ENCODE measurements at places on chromosomes 7 and 10. TPM values are rescaled to one million over a fixed set of nuclear protein-coding genes. Genes with fewer than 3 reads are reported as not detected.

- DNase-seq: no peak
Observed at GRCh38 chr10:35050568-35050967, 39.6 kb downstream of the CUL2 start.

- DNase-seq: no peak
Observed at GRCh38 chr10:20955355-20955893, 58.3 kb upstream of the NEBL start.

- DNase-seq: no peak
Observed at GRCh38 chr10:36711361-36711760, 414.0 kb upstream of the ANKRD30A start.

GRCh38 chr7:105766421-105767073 lies 109.9 kb downstream of the ATXN7L1 start:
- peak; percentile 38 for DNase-seq

- DNase-seq: no peak
Observed at GRCh38 chr10:47060993-47061500, 149.8 kb downstream of the PTPN20 start.

GRCh38 chr10:114045136-114046086 lies 1.7 kb downstream of the ADRB1 start:
- DNase-seq: no peak

DNA sequence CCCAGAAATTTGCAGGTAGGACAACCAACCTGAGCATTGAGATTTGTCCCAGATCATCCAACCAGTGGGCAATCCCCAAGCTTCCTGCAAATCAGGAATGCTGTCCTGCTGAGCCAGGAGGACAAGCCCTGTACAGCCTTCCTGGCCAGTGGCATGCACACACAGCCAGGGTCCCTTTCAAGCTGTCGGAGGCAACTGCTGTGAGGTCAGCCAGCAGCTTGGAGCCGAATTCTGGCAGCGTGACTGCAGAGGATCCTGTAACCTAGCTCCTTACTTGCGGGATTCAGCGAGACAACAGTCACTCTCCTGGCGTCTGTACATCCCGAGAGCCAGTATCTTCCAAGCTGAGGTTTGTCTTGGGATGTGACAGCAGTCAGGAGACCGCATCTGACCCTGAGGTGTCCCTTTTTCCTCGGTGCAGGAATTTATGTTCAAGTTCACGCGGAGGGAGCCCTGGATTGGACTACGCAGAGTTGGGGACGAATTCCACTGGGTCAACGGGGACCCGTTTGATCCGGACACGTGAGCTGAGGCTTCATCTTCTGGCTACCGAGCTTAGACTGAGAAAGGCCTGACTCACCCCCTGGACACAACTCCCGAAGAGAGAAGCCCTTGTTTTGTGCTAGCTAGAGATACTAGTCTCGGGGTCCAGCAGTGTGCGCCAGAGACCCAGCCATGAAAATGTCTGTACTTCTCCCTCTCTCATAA lies 18.3 kb downstream of the CLEC2L start:
- no peak for DNase-seq

- DNase-seq: no peak
Observed at GRCh38 chr10:72626444-72626754, 520 bp upstream of the MICU1 start.

- no peak for DNase-seq
Observed at GRCh38 chr7:129149511-129149910, 5.0 kb downstream of the TSPAN33 start.

- peak; percentile 75 for DNase-seq
Observed at GRCh38 chr10:19043431-19043830, 5.2 kb upstream of the MALRD1 start.

- DNase-seq: peak; percentile 77
Observed at GRCh38 chr7:47651355-47652317, 69.7 kb upstream of the TNS3 start.

DNA sequence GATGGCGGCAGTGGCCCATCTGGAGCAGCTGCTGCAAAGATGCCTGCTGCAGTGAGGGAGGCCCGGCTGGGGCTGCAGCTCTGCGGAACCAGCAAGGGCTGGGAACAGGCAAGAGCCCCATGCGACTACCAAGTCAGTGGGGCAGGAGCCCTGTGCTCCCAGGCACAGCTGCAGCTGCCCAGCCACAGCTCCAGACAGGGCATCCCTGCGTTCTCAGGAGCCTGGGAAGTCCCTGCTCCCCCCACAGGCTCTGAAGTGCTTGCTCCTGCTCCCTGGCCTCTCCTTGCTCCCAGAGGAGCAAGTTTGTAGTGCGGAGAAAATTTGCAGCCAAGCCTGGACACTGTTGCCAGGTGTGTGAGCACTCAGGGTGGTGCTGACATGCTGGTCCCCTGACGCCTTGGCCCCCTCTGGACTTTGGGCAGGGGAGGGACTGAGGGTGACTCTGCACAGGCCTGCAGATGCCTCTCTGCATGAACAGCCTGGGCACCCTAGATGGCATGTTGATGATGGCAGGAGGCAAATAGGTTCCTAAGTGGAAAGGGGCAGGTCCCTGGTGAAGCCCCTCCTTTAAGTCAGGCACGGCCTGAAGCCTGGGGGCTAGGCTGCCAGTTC lies 105.6 kb downstream of the LYZL1 start:
- no peak for DNase-seq

DNA sequence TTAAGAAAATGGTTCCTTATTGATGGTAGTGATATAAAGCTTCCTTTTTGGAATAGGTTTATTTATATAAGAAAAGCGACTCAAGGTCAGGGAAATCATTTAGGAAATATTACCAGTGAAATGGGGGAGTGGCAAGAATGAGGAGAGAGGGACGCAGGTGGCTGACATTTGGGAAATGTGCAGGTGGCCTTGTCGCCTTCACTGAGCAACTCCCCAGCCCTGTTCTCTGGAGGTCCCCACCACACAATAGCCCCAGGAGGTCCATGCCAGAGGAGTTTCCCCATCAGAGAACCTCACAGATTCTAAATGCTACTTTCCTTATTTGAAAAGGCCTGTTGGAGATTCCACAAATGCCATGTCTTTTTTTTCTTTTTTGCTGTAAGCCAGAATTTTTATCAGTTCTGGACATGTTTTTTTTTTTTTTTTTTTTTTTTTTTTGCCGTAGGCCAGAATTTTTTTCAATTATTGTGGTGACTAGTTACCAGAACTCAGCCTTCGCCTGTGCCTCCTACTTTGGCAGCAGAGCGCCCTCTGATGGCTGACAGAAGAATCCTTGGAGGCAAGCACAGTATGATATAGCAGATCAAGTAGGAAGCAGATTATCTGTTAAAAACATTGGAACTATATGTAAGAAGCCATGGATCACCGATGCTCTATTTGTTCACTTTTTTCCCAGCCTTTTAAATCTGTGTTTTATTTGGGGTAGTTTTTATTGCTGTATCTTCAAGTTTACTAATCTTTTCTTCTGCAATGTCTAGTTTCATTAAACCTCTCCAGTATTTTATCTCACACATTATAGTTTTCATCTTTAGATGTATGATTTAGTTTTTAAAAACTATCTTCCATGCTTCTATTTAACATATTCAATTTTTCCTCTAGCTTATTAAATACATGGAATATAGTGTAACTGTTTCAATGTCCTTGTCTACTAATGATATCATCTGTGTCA lies 18.6 kb downstream of the OPALIN start:
- peak; percentile 67 for DNase-seq

DNA sequence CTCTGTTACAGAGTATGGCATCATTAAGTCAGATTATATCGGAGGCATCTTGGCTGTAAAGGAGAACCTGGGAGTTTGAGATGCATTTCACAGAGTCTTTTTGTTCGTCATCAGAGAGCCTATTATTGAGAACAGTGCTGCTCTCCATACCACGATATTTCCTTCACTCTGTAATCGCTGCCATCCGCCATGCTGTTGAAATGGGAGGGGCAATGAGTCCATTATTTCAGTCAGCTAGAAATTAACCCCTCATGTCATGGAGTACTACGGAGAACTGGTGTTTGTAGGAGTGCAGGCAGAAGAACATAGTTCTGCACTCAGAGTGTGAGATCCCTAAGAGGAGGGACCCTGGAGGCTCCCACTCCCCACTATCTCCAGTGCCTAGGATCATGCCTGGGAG lies 59.2 kb downstream of the SLC16A12 start:
- no peak for DNase-seq

DNA sequence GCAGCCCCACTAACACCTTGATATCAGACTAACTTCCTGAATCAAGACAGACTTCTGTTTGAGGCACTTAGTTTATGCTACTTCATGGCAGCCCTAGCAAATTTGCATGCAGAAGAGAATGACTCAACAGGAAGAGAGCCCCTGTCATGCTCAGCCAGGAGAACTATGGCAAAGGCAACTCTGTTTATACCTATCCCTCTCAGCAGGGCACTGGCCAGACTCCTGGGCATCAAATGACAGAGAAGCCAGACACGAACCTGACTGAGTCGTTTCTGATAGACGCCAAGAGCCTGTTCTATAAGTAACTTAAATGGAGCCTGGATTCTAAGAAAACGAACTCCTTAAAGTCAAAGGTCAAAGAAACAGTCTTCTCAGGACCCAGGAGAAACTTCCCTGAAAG lies 50.9 kb upstream of the UNC5B start:
- no peak for DNase-seq

- no peak for DNase-seq
Observed at GRCh38 chr10:98357194-98357822, 57.7 kb downstream of the PYROXD2 start.

- no peak for DNase-seq
Observed at GRCh38 chr10:78516756-78517155, 483.1 kb downstream of the RPS24 start.

DNA sequence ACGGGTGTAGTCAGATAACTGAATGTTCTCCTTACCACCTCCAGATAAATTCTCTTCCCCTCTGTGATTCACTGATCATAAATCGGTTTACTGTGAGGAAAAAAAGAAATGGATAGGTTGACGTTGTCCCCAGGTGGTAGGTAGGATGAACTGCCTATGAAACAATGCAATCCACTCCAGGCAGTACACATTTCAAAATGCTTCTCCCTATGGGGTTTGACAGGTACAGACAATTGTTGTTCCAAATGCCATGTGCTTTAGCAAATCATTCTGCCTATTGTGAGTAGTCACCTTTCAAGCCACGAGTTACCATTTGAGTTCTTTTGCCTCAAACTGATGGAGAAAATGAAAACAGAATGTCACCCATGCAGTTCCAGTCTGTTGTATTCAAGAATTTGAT lies 21.8 kb downstream of the VIM start:
- DNase-seq: no peak

DNA sequence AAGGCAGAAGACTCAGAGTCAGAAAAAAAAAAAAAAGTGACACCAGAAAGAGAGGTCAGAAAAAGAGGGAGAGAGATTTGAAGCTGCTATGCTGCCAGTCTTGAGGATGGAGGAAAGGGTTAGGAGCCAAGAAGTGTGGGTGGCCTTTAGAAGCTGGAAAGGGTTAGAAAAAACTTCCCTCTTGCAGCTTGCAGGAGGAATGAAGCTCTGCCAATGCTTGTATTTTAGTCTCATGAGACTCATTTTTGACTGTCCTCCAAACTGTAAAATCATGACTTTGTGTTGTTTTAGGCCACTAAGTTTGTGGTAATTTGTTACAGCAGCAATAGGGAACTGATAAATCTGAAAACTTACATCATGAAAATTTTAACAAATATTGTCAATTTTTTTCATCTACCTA lies 127.7 kb upstream of the NOBOX start:
- DNase-seq: no peak

DNA sequence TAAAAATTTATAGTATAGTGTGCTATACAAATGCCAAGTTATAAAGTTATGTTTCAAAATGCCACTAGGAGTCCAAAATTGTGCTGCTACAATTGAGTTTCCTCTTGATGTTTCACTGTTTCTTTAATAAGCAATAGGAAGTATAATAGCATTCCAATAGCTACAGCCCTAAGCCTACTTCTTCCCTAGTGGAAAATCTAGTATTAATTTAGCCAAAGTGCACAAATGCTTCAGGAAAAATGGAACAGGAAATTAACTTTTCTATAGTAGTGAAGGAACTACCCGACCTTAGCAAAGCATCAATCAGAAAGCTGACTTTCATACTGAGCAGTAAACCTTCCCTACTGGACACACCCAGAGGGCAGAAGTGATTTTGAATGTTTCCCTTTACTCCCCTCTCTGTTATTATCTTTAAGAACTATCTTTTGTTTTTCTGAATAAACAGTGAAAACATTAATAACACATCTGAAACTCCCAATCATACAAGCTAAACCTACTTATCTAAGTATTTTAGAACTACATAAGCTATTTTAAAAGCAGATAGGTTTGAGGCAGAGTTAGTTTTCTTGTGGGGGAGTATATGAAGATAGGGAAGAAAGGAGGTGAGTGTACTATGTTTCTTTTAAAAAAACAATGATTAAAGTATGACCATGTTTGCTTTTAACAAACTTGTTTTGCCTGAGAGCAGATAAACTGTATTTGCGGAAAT lies 13.7 kb downstream of the CPED1 start:
- DNase-seq: no peak

GRCh38 chr7:29485339-29486190 lies 78.1 kb upstream of the PRR15 start:
- DNase-seq: peak; percentile 35

TMEM26 gene
- total RNA-seq: 1.9 TPM

ANKRD61 gene
- not detected for total RNA-seq

INA gene
- 1.4 TPM for total RNA-seq

GIMAP7 gene
- total RNA-seq: 0.48 TPM

PLAC9 gene
- total RNA-seq: 169 TPM

LRRN3 gene
- 4.3 TPM for total RNA-seq

KLF14 gene
- total RNA-seq: 0.48 TPM

RASA4B gene
- 1.4 TPM for total RNA-seq

CARD11 gene
- total RNA-seq: 3.9 TPM

TWIST1 gene
- 51.5 TPM for total RNA-seq

PLAU gene
- 20.5 TPM for total RNA-seq
